ENCODE measurements at places on chromosomes 2 and 18.

- no peak for DNase-seq
Measured at GRCh38 chr2:199818026-199818425, 33.0 kb downstream of the FTCDNL1 start.

- DNase-seq: peak; percentile 32
Measured at GRCh38 chr2:238716585-238716984, 131.3 kb upstream of the TWIST2 start.

GRCh38 chr2:225650041-225650440, 250.5 kb downstream of the NYAP2 start:
- DNase-seq: no peak

GRCh38 chr2:48560546-48561209, 30.7 kb downstream of the STON1 start:
- DNase-seq: peak; percentile 93

DNA sequence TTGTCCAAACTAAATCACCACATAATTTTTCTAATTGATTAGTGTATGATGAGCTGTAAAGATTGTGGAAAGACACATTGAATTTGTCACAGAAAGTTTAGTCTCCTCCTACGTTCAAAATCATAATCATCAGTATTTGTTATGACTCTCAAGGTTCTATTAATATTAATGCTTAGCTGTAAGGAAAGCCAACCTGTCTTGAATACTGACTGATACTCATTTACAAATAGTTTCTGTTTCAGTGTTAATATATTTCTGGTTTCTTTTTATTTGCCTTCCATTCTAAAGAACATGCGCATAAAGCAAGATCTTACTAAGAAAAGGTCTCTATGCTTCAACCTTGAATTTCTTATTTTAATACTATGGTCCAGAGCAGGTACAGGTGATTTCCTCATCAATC, 55.1 kb downstream of the CPS1 start:
- no peak for DNase-seq

DNA sequence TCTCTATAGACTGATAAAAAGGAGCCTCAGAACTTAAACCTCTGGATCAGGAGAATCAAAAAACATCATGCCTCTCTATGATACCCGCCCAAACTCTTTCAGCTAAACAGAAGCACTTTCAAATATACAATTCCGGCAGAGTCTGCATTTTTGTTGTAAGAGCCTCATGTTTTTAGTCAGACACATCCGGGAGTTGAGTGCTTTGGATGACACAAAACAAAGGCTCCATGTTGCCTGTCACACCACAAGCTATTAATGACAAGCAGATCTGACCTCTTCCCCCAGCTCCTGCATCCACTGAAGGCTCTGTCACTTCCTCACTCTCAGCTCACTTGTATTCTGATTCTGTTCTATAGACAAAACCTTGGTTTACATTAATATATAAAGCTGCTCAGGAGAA, 33.2 kb downstream of the SLC38A11 start:
- DNase-seq: no peak

GRCh38 chr2:219133976-219134375, 26.6 kb downstream of the NHEJ1 start:
- DNase-seq: peak; percentile 27

DNA sequence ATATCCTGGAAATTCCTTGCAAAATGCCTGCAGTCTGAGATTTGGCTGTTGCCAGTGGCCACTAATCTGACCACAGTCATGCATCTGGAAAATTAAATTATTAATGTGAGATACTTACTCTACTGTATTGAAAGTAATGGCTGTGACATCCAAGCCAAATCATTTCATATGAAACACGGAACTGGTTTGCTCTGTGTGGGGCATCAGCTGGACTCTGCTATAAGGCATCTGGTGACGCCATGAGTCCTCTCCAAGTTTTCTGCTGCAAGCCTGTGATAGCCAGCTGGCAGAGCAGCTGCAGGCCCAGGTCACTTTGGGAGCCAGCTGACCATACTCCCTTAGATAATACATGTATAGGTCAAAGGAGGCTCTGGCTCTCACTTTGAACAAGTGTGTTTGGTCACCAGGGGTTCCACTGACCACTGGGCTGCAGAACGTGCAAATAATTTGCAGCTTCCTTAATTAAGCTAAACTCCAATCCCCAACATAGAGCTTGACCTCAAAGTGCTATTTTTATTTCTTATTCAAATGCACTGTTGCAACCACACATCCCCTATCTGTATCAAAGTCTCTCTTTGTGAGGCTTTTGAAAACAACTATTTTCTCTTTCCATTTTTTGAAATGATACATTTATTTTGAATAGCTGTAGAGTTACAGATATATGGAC, 152.9 kb downstream of the NCKAP5 start:
- DNase-seq: no peak

DNA sequence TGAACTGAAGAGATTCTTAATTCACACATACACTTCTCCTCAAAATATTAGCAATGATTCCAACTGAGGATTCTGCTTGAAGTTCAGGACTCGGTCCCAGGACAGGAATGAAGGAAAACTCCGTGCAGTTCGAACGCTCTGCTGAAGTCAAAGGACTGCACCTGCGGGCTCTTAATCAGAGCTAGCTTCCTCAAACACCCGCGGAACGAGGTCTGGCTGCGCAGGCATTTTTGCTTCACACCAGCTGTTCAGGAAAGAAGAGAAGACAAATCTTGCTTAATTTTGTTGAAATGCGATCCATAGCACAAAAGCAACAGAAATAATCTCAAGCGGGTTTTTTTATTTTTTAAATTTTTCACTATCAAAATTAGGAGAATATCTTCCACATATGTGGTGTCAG, 175.6 kb downstream of the LAMA1 start:
- DNase-seq: no peak

GRCh38 chr2:149931486-149931885, 343.9 kb upstream of the MMADHC start:
- peak; percentile 8 for DNase-seq

DNA sequence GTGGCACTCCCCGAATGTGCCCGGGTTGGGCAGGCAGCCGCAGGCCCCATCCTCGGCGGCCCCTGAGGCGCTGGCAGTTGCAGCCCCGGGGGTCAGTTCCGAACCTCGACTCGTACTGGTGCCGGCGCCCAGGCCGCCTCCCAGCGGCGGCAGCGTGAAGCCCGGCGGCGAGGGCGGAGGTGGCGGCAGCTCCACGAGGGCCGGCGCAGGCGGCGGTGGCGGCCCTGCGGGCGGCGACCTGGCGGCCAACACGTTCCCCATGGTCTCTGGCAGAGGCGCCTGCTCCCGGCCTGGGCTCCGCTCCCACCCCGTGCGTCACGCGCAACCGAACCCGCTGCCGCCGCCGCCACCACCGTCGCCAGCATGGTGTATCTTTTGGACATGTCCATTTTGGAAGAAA, 196.3 kb downstream of the CCDC74A start:
- peak; percentile 50 for DNase-seq

DNA sequence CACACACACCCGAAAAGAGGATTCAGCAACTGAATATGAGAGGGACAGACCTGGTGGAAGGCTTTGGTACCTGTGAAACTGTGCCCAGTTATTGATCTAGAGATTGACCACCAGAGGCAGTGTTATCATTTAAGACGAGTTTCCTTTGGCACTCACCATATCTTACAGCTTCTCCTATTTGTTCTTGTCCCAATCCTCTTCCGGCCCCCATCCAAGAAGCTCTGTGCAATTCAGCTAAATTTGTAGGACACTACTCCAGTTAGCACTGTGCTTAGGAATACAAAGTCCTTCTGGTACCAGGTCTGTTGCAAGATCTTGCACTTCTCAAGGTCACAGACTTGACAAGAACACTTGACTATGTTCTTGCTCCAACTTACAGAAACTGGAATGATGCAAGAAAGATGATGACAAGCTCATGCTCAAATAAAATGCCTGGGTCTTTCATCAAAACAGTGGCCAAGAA, 177.7 kb downstream of the TMEM247 start:
- peak; percentile 16 for DNase-seq

- DNase-seq: no peak
Measured at GRCh38 chr2:235858881-235859280, 309.3 kb downstream of the GBX2 start.

- DNase-seq: peak; percentile 71
Measured at GRCh38 chr2:1538663-1539062, 125.4 kb downstream of the TPO start.

DNA sequence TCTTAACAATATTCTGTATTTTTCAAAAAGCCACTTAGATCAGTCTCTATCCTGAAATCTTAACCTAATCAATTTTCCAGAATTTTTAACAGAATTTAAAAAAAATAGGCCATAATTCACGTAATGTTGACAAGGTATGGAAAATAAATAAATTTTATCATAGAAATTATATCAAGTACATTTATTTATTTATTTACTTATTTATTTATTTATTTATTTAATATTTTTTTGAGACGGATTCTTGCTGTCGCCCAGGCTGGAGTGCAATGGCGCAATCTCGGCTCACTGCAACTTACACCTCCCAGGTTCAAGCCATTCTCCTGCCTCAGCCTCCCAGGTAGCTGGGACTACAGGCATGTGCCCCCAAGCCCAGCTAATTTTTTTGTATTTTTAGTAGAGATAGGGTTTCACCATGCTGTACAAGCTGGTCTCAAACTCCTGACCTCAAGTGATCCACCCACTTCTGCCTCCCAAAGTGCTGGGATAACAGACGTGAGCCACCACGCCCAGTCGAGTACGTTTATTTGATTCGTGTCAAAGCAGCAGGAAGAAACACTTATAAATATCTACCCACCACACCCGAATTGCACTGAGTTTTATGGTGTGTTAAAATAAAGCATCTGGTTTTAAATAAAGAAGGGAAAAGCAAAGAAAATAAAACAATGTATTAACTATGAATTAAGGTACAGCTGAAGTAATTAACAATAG, 60.1 kb downstream of the DSC3 start:
- DNase-seq: no peak

- no peak for DNase-seq
Measured at GRCh38 chr2:48332286-48332685, 197.7 kb upstream of the STON1 start.

- DNase-seq: no peak
Measured at GRCh38 chr2:105889046-105889445, 144.3 kb downstream of the NCK2 start.

GRCh38 chr2:64888591-64889309, 100.4 kb upstream of the SLC1A4 start:
- peak; percentile 61 for DNase-seq

- no peak for DNase-seq
Measured at GRCh38 chr2:128435576-128436478, 117.2 kb upstream of the HS6ST1 start.

DNA sequence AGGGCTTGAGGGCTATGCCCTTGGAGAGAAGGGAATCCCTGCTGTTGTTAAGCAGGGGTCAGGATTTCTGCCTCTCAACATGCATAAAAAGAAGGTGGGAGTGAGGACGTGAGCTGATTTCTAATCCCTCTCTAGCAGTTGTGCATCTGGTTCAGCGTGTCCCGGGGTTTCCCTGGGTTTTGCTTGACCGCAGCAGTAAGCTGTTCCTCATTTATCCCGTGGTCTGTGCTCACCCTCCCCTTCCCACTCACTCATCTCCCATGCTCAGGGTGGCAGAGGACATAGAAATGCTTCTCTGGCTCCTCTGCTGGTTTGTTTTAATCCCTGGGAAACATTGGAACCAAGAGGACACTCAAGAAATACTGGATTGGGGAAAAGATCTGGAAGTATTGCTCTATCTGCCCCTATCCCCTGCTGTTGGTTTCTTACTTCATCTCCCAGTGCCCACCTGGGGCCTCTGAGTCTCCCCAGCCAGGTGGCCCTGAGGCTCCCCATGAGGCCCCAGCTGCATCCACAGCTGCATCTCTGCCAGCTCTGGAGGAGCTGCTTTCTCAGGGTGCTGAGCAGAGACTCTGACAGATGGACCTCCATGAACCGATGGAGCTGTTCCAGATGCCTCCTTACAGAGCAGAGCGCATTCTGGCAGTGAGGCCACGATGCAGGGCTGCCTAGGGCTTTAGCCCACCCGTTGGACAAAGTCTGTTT, 36.1 kb downstream of the TET3 start:
- no peak for DNase-seq

DNA sequence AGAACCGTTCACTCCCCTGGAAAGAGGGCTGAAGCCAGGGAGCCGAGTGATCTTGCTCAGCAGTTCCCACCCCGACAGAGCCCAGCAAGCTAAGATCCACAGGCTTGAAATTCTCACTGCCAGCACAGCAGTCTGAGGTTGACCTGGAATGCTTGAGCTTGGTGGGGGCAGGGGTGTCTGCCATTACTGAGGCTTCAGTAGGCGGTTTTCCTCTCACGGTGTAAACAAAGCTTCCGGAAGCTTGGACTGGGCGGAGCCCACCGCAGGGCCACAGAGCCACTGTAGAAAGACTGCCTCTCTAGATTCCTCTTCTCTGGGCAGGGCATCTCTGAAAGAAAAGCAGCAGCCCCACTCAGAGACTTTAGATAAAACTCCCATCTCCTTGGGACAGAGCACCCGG, 180.8 kb downstream of the WDR7 start:
- DNase-seq: peak; percentile 87

Measured in ELF-1 (cell line).